ENCODE measurements at places on chromosomes 3 and 15. TPM values are rescaled to one million over a fixed set of nuclear protein-coding genes. Genes with fewer than 3 reads are reported as not detected.

GRCh38 chr3:105970283-105970682 lies 101.5 kb upstream of the CBLB start:
- no peak for DNase-seq

- DNase-seq = no peak
Observed at GRCh38 chr3:142563496-142563997, 15.0 kb downstream of the ATR start.

GRCh38 chr15:89646416-89647141 lies 8.7 kb downstream of the KIF7 start:
- DNase-seq = no peak

DNA sequence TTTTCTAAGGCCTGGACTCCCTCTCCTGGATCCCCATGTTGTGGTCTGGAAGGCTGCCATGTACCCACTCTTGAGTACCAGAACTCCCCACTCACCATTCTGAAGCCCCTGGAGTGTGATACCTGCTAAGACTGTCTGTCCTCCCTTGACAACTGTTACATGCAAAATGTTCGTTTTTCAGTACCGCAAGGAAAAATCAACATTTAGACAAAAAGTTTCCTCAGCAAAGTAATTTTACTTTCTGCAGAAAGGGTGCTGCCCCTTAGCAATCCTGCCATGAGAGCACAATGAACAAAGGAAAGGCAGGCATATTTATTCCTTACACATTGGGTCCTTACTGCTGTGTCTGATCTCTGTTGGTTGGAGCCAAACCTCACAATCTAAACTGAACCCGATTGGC lies 7.0 kb upstream of the GK5 start:
- DNase-seq = no peak

Gene KBTBD8
- 17.1 TPM for total RNA-seq

GRCh38 chr3:24264011-24264410 lies 230.6 kb downstream of the THRB start:
- DNase-seq = no peak

DNA sequence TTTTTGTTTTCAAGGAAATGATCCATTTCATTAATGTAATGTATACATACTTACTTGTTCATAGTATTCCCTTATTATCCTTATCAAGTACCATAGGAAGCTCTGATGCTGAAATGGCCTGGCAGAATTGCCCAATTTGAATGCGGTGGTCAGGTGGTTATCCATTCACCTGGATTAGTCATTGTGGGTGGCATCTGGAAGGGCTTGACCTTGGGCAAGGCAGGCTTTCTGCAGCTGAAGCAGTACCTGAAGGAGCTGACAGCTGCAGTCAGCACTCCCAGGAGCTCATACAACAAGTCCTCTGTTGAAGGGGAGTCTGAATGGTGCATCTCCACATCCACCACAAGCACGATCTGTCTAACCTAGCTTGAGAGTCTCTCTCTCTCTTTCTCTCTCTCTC lies 12.2 kb upstream of the IQCF5 start:
- no peak for DNase-seq

Gene FAM107A
- total RNA-seq = 15.2 TPM

DNA sequence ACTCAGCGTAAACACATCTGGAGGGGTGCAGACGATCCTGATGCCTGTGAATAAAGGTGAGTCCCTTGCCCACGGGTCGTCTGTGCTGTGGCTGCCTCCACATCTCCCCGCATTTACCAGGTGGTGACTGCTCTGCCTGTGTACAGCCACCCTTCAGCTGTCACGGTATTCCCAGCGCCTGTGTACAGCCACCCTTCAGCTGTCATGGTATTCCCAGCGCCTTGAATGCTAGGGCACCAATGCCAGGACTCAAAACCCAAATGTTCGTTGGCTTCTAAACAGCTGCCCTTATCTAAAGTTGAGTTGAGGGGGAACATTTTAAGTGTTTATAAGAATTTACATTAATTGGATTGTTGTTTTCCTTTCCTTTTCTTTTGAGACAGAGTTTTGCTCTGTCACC lies 27.4 kb downstream of the MAP6D1 start:
- no peak for DNase-seq

GRCh38 chr3:156602424-156602823 lies 47.5 kb upstream of the SSR3 start:
- no peak for DNase-seq
